ENCODE measurements at places on chromosomes 2 and 18.

GRCh38 chr2:109407276-109408042 lies 206.3 kb downstream of the SEPTIN10 start:
- no peak for DNase-seq

- DNase-seq: no peak
Measured at GRCh38 chr2:160701822-160702221, 208.2 kb upstream of the RBMS1 start.

DNA sequence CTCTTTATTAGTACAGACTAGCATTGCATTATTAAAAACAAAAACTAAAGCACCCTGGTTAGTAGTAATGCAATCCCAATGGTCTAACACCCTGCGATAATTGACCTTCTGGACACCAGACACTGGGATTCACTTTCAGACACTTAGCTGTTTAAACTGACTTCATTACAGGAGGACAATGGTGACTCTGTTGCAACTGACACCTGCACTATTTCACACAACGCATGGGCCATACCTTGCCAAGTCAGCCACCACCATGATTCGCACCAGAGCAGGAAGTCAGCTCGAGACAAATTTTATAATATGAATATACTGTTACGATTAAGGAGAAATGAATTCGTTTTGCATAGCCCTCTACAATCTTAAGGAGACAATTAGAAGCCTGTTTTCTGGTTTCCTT lies 150.7 kb downstream of the MEIS1 start:
- no peak for DNase-seq

GRCh38 chr2:84481702-84482101 lies 22.6 kb upstream of the SUCLG1 start:
- peak; percentile 25 for DNase-seq

DNA sequence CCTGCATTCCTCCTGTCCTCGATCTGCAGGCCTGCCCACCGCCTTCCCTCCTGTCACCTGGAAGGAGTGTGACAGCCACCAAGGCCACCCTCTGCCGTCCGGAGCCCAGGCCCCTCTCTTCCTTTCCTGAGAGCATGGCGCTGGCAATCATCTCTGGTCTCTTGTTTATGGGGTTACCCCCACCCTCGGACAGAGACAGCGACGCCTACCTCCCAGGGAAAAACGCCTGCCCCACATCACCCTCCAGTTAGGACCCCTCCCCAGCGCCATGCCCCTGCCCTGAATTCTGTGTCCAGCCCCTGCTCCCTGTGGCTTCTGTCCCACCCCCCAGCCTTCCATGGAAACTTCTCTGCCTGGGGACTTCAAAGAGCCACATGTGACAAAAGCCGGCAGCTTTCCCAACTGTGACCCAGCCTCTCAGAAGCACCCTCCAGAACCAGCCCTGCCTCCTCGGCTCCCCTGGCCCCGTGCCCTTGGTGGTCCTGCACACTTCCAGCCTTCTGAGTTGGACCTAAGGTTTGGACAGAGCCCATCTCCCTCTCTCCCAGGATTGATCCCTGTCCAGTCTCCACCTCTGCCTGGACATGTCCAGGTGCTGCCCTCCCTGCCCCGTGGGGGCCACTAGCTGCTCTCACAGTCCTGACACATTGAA lies 145.0 kb upstream of the HDAC4 start:
- DNase-seq: no peak

- DNase-seq: no peak
Measured at GRCh38 chr2:240255165-240255491, 114.7 kb upstream of the OTOS start.

DNA sequence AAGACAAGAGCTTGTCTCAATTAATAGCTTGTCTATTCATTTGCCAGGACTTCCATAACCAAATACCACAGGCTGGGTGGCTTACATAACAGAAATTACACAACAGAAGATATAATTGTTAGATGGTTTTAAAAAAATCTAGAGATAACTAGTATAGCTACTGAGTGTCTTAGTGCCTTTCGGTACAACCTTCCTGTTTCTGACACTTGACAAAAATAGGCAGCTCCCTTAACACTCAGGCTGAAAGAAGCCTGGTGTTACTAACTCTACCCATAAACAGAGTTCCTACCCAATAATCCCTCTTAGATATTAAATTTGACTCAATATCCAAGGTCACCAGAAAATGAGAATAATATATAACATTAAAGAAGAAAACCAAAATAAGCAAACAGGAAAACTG lies 129.7 kb downstream of the BARD1 start:
- DNase-seq: no peak

GRCh38 chr2:127008265-127009015 lies 98.5 kb downstream of the BIN1 start:
- DNase-seq: no peak

GRCh38 chr2:239114616-239115265 lies 266.9 kb downstream of the TWIST2 start:
- DNase-seq: no peak

Data from AG09309 (cell line).